ENCODE measurements at places on chromosomes 2 and 18.

DNA sequence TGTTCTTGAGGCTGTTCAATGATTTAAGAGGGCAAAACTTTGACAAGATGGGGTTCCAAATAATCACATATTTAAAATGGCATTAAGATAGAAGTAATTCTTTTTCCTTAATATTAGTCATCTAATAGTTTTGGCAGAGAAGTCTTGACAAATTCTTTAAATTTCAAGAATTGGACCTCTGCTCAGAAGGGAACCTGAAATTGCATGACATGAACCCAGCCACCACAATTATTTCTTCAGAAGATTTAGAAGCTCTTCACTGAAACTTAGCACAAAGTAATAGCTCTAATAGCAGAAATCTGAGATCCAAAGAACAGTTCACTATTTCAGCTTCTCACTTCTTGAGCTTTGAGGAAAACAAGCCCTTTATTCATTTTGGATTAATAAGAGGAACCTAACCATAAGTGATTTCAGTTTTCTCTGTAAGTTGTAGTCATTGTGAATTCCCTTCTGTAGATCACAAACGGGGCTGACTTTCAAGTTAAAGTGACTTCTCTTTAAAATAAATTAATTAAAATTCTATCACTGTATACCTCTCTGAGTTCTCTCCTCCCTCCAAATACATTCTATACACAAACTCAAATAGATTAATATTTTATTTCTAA is 100.6 kb upstream of the ITGA4 start:
- no peak for DNase-seq

GRCh38 chr2:113114224-113114945 is 13.0 kb upstream of the IL1RN start:
- no peak for DNase-seq

DNA sequence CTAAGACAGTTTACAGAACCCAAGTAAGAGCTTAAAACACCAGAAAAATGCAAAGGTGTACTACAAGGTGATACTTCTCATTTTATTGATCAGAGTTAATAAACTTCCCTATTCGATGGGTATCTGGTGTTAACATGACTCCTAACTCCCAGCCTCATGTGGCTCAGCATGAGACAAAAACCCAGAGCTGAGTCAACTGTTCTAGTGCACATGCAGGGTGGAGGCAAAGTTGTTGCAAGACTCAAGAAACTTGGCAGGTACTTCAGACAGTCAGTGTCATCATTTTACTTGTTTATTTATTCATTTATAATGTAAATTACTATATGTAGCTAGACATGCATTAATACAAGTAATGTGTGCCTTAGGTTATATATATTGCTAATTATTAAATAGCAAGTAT is 216.6 kb upstream of the DSEL start:
- no peak for DNase-seq

GRCh38 chr2:215377283-215377682 is 58.6 kb downstream of the FN1 start:
- DNase-seq = no peak

GRCh38 chr2:240833724-240834285 is 13.8 kb upstream of the KIF1A start:
- no peak for DNase-seq

DNA sequence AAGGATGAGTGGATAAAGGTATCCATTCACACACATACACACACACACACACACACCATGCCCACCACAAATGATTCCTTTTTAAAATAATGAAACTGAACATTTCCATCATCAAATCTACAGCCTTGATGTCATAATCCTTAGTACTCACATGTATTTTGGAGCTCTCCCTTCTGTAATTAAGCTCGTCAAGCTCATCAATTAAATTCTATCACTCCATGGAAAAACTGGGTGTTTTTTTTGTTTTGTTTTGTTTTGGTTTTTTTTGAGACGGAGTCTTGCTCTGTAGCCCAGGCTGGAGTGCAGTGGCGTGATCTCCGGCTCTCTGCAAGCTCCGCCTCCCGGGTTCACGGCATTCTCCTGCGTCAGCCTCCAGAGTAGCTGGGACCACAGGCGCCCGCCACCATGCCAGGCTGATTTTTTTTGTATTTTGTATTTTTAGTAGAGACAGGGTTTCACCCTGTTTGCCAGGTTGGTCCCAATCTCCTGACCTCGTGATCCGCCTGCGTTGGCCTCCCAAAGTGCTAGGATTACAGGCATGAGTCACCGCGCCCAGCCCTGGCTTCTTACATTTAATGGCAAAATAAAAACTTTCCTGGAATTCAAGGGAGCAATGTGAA is 78.6 kb upstream of the RGPD4 start:
- no peak for DNase-seq

DNA sequence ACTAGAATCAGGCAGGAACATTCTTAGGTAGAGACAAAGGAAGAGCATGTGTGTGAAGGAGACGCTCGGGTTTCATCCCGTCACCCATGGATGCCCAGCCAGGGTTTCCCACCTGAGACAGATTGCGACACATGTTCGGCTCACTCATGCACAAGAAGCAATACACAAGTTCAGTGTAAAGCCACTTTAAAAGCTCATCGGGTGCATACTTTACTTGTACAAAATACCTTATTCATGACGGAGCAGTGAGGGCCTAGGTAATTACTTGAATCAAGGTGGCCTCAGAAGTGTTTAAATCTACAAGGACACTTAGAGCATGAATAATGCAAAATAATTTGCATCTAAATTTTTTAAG is 42.0 kb downstream of the ZEB2 start:
- no peak for DNase-seq

- DNase-seq = no peak
These were observed 7.0 kb upstream of the CLIP4 start for GRCh38 chr2:29108225-29108624.

DNA sequence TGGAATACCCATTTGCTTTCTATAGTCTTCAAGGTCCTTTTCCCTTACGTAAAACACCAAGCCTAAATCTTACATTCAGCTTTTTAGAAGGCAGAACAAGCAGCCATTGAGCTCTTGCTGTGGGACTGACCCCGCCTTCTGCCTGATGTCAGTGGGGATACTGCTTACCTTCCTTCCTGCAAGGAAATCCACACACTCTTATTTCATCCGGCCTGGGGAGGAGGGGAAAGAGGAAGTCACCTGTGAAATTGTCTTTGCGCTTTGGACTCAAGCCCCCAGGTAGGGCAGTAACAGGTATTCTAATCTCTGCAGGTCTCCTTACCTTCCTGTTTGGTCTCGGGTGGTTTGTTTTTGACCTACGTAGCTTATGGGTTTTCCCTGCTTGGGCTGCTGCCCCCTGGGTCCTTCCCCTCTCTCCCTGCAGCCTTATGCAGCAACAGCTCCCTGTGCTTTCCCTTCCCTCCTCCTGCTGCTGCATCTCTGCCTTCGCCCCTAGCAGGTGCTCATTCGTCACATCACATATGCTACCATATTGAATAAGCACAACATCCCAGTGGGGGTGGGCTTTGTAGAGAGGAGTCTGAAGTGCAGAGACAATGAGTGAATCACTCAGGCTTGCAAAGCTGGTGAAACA is 402.5 kb upstream of the TRIB2 start:
- DNase-seq = no peak

GRCh38 chr18:12991821-12992179 is 638 bp downstream of the CEP192 start:
- no peak for DNase-seq

DNA sequence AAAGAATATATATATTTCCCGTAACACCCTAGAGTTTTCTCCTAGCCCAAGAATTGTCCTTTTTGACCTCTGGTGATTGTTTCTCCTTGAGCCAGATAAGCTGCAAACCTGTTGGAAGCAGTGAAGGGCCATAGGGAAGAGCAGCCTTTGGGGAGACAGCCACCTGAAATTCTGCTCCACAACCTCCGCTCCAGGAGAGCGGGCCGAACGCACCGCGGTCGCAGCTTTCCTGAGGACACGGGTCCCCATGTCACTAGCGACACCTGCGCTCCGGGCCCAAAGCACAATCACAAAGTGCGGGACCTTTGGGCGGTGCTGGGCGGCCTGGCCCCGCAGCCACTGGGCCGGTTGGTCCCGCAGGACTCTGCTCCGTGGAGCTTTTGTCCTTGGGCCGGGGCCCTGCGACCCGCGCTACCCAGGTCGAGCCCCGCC is 557 bp upstream of the DSG2 start:
- no peak for DNase-seq

DNA sequence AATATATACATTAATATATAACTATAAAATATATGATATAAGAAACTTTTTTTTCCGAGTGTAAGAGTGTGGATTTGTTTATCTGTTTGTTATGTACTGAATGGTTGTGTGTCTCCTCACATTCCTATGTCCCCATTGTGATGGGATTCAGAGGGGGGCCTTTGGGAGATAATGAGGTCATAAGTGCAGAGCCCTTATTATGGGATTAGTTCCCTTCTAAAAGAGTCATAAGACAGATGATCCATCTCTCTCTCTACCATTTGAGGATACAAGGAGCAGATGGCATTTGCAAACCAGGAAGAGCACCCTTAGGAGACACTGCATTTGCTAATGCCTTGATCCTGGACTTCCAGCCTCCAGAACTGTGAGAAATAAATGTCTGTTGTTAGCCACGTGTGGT is 30.3 kb upstream of the SAP130 start:
- no peak for DNase-seq

DNA sequence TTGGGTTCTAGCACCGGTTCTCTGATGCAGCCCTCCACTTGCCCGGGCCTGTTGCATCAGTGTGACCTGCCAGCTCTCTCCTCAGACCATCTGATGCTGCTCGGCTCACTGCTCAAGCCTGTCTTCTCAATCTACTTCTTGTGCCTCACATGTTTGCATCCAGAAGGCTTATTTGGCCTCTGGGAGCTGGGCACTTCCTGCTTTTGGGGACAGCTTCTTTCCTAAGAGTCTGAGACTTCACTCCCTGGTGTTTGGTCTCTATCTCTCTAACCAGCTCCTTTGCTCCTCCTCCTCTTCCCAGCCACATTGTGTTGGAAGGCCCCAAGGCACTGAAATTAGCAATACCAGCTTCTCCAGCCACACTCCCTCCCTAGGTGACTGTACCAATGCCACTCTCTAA is 212.8 kb downstream of the CDCA7 start:
- no peak for DNase-seq

DNA sequence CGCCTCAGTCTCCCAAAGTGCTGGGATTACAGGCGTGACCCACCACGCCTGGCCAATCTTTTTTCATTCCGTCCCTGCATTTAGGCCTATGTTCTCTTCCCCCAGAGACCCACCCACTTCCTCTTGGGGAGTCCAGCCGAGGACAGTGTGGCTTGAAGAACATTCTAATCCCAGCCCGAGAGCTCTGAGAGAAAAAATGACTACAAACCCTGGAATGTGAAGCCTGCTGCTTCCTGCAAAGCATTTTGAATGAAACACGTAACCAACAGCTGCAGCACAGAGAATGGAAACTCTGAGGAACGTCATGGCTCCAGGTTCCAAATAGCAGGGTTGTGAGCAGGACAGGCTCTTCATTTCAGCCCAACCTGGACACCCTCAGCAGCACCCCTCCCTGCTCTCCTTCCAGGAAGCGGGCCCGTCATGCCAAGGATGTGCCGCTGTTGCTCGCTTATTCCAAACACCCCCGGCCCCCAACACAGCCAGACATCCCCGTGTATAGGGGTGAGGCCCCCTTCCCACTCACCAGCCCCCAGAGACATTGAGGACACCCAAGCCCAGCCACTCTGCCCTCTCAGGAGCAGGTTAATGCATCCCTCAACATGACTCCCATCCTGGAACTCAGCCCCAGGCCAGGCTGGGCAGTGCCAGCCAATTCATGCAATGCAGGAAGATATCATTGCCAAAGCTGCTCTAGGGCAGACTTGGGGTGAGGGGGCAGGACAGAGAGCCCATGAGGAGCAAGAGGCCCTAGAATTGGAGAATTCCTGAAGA is 139.8 kb downstream of the ZFP36L2 start:
- no peak for DNase-seq

DNA sequence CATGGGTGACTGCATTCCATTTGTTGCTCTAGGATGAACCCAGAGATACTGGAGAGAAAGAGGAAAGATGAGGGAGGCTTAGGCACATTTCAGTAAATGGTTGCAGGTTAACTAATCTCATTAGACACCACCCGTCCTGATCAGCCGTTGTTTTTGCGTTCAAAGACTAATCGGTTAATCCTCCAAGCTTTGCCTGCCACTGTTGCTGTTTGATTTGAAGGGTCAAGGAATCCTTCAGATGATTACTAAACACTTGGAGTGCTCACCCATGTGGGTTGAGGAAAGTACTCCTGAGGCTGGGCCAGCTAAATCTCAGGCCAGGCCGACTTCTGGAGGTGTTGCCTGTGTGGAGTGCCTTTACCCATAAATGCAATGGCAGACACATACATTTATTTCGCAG is 8.6 kb downstream of the SH3RF3 start:
- DNase-seq = no peak

GRCh38 chr2:49861821-49862220 is 707.5 kb upstream of the FSHR start:
- no peak for DNase-seq

DNA sequence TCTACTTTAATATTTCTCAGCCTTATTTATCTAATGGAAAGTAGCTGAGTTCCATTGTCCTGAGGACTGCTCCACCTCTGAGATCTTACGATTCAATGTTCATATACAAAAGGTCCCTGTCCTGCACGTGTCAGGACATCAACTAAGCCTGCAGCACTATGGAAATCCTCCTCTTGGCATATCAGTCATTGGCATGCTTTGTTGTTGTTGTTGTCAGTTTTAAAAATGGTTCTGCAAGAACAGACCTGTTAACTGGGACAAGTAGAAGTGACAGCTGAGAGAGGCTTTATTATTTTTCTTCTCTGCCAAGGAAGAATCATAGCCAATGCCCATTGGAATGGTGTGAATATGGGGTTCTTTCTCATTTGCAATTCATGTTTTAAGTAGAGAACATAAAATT is 450.1 kb upstream of the PKDCC start:
- DNase-seq = no peak

GRCh38 chr2:118403658-118404451 is 315.6 kb downstream of the INSIG2 start:
- DNase-seq = no peak

GRCh38 chr2:19990416-19990728 is 467 bp upstream of the WDR35 start:
- no peak for DNase-seq

- DNase-seq = no peak
These were observed 86.7 kb upstream of the TMEM18 start for GRCh38 chr2:763766-764525.

GRCh38 chr2:72920318-72921087 is 3.2 kb downstream of the EMX1 start:
- peak; percentile 36 for DNase-seq

DNA sequence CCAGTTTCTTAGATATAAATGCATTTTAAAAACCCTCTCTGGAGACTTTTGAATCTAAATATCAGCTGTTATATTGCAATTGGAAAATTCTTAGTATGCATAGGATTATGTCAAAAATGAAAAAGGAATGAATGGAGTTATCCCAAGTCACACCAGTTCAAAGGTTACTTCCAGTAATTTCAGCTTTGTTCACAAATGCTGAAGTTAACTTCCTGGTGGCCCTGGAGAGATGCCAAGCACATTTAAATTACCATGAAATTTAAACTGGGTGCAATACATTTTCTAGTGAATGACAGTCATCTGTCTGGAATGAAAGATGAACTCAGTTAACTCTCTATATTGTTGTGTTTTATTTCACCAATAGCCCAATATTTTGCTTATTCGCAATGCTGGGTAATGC is 753.9 kb downstream of the SUCLG1 start:
- DNase-seq = no peak

GRCh38 chr2:157433394-157433793 is 10.5 kb downstream of the CYTIP start:
- no peak for DNase-seq
